Pulmonary artery endothelial cell (primary cell): ENCODE measurements at places on chromosomes 1 and 21. TPM values are rescaled to one million over a fixed set of nuclear protein-coding genes. Genes with fewer than 3 reads are reported as not detected.
A peak's percentile ranks its signal among the peaks of the same experiment; 100 is the strongest.

DNA sequence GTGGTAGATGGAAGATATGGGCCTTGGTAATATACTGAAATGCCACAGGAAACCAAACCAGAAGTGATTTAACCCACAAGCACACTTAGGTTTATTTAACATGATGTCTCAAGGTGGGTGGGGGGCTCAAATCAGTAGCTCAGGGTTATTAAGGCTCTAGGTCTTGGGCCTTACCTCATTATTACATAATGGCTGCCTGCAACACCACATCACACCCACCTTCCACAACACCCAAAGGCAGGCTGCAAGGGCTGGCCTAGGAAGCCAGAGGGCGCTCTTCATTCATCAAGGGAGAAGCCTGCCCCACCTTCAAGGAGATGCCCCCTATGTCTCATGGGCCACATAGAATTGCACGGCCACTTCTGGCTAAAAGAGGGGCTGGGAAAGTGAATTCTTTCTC is 6.0 kb downstream of the TFF1 start:
- no peak for DNase-seq

Gene RBP7
- total RNA-seq = 0.26 TPM in 1 of 2 replicates, not detected in the other

DNA sequence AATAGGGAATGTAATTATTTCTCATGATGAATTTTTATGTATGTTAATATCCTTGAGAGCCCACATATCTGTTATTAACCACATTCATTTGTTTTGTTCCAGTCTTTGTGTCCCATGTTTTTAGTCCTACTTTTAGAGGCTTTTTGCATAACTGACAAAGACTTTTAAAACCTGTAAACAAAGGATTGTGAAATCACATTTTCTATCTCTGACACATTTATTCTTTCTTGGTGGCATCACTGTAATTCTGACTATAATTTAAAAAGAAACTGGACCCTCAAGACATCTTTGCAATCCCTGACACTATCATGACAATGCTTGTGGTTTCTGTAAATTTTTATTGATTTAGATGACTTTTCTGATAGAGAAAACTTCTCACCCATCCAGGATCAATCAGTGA is 313.1 kb downstream of the SIPA1L2 start:
- DNase-seq = no peak

DNA sequence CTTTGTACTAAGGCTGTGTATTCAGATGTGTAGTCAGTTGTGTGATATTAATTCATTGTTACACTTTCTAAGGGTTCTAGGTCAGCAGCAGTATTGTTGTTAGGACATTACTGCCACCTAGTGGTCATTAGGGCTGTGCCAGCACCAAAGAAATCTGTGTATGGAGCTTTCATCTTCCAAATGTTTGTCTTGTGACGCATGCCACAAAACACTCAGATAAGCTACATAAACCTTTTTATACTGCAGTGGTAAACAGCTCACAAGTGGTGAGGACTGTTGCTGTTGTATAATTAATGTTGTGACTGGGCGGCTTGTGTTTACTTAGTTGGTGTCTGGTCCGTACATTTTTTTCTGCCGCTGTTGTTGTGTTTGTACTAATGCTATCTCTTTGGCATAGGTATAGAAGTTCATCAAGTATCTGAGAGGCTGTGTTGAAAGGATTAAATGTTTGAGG is 51.7 kb downstream of the S1PR1 start:
- DNase-seq = peak; percentile 89

DNA sequence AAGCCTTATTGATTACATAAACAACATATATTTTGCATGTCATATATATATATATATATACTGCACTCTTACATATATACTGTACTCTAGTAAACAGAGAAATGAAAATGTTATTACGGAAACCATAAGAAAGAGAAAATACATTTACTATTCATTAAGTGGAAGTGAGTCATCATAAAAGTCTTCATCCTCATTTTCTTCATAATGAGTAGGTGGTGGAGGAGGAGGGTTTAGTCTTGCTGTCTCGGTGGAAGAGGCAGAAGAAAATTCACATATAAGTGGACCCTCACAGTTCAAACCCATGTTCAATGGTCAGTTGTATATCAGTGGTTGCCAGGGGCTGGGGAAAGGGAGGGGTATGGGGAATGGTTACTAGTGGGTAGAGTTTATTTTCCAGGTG is 8.0 kb upstream of the IFNLR1 start:
- no peak for DNase-seq

GRCh38 chr1:30313584-30313983 is 409.8 kb downstream of the MATN1 start:
- DNase-seq = no peak

DNA sequence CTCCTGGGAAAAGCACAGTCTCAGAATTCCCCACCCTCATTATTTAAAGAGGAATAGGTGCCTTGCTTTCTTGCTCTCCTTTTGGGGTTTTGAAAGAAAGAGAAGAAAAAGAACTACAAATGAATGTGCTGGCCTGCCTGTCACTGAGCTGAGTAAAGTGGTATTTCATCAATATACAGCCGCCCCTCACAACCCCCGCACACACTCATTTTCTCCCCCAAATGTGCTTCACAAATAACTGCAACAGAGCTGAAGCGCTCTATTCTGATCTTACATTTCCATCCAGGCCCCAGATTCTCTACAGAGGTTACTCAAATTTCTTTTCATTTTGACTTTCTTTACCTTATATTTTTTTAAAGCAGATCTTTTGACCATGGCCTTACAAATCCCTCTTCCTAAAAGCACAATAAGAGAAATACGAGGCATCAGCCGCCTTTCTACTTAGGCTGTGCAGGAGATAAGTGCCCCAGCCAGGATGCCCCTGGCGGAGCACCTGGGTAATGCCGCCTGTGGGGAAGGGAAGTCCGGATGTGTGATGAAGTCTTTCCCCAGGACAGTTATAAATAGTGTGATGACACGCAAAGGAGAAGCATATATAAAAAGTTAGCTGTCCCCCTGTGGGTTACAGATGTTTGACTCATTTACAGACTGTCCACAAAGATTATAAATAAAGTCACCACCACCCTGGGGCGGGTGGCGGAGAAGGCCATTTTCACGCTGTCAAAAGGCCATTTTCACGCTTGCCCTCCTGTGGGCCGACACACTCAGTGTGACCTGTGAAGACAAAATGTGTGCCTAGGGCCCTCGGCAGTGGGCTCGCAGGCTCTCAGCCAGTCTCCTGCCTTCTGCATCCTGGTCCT is 6.5 kb downstream of the KCNN3 start:
- DNase-seq = no peak

Gene MATN1
- not detected in 2 replicates for total RNA-seq

Gene FCRL5
- under 0.01 TPM in 1 of 2 replicates, not detected in the other for total RNA-seq

GRCh38 chr1:158989424-158989823 is 20.3 kb upstream of the IFI16 start:
- DNase-seq = no peak

Gene GRHL3
- not detected in 2 replicates for total RNA-seq

- DNase-seq = no peak
Observed at GRCh38 chr1:195876792-195877191, 731.4 kb downstream of the KCNT2 start.

Gene UBXN10
- total RNA-seq = not detected in 2 replicates

Gene DAB1
- total RNA-seq = not detected in 2 replicates

Gene ZSWIM5
- 0.46 and 0.95 TPM in 2 replicates for total RNA-seq

- no peak for DNase-seq
Observed at GRCh38 chr1:211965108-211965805, 70.1 kb downstream of the INTS7 start.

Gene PTPRU
- 2.8 and 3.8 TPM in 2 replicates for total RNA-seq

- DNase-seq = no peak
Observed at GRCh38 chr21:25383545-25383944, 223.7 kb downstream of the MRPL39 start.

DNA sequence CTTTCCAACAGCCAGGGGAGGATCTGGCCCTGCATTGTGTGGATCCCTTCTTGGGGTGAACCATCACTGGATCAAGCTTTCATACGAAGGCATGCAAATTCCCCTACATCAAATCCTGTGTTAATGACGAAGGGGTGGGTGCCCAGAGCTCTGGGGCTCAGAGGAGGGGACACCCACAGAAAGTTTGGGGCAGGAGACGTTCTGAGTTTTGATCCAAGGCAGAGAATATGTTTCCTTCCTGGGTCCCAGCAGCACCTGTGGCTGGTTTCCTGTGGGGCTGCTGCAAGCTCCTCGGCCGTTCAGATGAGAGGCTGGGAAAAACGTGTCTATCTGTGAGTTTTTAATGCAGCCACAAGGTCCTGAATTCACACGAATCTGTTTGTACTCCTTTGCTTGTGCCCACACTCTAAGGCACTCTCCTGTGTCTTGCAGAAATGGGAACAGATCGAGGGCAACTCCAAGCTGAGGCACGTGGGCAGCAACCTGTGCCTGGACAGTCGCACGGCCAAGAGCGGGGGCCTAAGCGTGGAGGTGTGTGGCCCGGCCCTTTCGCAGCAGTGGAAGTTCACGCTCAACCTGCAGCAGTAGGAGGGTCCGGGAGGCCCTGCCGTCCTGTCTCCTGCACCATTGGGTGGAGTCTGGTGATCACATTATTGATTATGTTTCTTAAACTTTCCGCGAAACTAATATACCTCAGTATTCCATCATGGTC is 147.1 kb downstream of the PGBD5 start:
- DNase-seq = no peak

DNA sequence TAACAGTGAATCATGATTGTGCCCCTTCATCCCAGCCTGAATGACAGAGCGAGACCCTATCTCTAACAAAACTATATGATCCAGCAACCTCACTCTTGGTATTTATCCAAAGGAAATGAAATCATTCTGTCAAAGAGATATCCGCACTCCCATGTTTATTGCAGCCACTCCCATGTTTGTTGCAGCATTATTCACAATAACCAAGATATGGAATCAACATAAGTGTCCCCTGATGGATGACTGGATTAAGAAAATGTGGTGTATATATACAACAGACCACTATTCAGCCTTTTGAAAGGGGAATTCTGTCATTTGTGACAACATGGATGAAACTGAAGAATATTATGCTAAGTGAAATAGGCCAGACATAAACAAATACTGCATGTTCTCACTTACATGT is 44.4 kb downstream of the TRMT1L start:
- no peak for DNase-seq

GRCh38 chr1:26307363-26307781 is 936 bp upstream of the UBXN11 start:
- DNase-seq = no peak

DNA sequence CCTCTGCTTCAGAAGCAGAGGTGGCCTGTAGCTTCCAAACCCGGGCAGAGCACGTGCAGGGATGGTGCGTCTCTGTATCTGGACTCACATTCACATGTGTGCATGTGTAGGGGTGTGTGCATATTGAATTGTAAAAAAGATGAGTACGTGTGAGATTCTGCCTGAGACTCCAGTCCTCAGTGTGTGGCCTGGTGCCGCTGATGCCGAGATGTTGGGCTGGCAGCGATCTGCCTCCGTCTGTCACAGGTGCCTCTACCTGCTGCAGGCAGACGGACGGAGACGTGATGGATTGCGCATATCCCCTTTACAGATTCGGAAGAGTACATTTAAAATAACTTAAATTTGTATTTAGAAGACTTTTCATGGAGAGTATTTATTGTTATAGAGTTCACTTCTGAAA is 53.6 kb downstream of the ADARB1 start:
- DNase-seq = no peak

GRCh38 chr1:213817156-213817555 is 170.6 kb upstream of the PROX1 start:
- no peak for DNase-seq

DNA sequence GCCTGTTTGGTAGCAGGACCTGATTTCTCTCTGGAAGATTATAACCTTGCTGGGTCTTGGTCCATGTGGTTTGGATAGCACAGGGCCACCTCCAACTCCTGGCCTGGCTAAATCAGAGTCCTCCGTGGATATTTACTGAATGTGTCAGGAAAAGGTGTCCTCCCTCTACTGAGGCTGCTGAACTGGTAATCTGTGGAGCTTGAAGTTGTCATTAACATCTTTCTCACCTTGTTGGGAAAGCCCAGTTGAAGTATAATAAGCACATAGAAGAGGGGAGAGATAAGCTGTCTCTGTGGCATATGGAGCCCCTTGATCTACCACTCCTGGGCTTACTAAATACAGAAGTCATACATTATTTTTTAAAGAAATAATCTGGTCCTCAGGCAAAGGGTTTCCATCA is 294.3 kb upstream of the B3GALT2 start:
- no peak for DNase-seq

Gene MAP3K21
- 0.26 and 0.28 TPM in 2 replicates for total RNA-seq

DNA sequence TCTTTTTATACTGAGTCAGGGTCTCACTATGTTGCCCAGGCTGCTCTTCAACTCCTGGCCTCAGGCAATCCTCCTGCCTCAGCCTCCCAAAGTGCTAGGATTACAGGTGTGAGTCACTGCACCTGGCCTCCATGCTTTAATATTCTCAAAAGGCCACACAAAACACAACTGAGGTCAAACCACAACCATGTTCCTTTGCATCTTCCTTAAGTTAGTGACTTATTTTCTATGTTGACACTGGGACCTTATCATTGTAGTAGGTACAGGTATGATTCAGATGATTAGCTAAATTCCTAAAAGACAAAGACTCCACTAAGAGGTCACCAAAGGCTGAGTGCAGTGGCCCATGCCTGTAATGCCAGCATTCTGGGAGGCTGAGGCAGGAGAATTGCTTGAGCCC is 131.9 kb upstream of the ATP1B1 start:
- DNase-seq = no peak

GRCh38 chr21:42974832-42975820 is 764 bp downstream of the PKNOX1 start:
- DNase-seq = no peak

GRCh38 chr1:117567435-117567834 is 38.4 kb upstream of the TENT5C start:
- no peak for DNase-seq

DNA sequence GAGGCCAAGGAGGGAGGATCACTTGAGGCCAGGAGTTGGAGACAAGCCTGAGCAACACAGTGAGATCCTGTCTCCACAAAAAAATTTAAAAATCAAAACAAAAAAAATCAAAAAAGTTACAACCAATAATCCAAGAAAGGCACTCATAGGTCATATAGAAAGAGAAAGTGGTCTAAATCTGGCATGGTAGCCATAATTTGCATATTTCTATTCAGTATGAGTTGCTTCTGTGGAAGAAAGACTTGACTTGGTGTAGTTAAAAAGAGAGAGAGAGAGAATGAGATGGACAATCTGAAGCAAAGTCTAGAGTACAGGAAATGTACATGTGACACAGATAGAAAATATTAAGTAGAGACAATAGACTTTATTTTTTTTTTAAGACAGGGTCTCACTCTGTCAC is 22.5 kb downstream of the JMJD4 start:
- DNase-seq = no peak

Gene RNU11
- total RNA-seq = not detected in 2 replicates

DNA sequence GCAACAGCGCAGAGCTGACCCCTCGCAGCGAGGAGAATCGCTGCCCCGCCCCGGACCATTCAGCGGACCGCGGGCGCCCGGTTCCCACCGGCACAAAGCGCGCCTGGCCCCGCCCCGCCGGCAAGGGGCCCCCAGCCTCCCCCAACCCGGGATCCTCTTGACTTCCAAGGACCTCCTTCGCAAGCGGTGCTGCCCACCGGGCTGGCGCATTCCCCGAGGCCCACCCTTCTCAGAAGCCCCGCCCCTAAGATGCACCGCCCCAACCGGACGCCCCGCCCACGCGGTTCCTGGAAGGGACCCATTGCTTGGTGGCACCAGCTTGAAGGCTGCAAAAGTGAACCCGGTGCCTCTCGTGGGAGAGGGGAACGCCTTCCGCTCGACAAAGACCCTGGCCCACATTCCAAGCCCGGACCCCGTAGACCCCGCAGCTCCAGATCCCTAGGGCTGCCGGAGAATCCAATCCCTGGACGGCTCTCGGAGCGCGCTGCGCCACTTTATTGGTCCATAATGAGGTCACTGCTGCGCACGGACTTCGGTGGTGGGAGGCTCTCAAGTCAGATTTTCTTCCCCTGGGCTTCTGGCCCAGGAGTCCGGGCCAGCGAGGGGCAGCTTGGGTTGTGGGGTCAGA is 2.0 kb downstream of the HES3 start:
- no peak for DNase-seq

Gene CD2
- total RNA-seq = not detected in 2 replicates

- DNase-seq = no peak
Observed at GRCh38 chr1:78038071-78038470, 7.7 kb upstream of the GIPC2 start.
